ENCODE measurements at places on chromosomes 2 and 18. TPM values are rescaled to one million over a fixed set of nuclear protein-coding genes. Genes with fewer than 3 reads are reported as not detected.

The TMEM198 gene
- total RNA-seq: 5.8 TPM

The UGT1A9 gene
- total RNA-seq: not detected

- no peak for DNase-seq
Measured at GRCh38 chr2:156333274-156333950, 891 bp upstream of the NR4A2 start.

The ADCYAP1 gene
- not detected for total RNA-seq

DNA sequence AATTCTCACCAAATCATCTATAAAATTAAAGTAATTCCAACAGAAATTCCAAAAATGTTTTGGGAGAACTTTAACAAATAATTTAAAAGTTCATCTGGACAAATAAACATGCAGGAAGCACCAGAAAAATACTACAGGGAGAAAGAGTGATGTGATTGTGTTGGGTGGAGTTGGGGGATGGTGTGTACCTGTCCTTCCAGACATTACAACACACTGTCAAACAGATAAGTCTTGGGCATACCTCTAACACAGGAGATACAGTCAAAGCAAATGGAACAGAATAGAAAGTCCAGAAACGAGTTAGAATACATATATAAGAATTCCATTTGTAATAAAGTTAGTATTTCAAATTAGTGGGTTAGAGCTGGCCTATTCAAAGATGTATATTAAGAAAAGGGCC is 22.6 kb downstream of the METTL8 start:
- no peak for DNase-seq

Measured in PC-9 (cell line).